Hepatic stellate cell (primary cell): ENCODE measurements at places on chromosomes 12 and 14.

DNA sequence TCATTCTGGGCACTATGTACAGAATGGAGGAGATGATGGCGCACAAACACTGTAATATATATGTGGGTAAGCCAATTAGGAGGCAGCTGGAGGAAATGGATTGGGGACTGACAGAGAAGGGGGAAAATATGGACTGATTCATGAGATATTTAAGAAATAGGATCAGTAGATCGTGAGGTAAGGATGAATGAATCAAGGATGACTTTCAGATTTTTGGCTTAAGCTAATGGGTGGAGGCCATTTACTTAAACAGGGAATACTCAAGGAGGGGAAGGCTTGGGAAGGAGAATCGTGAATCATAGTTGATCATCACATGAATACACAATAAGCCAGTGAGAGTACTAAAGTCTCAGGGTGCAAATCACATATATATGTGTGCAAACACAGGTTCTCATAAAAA lies 11.2 kb upstream of the GNPNAT1 start:
- DNase-seq, result peak; percentile 61

DNA sequence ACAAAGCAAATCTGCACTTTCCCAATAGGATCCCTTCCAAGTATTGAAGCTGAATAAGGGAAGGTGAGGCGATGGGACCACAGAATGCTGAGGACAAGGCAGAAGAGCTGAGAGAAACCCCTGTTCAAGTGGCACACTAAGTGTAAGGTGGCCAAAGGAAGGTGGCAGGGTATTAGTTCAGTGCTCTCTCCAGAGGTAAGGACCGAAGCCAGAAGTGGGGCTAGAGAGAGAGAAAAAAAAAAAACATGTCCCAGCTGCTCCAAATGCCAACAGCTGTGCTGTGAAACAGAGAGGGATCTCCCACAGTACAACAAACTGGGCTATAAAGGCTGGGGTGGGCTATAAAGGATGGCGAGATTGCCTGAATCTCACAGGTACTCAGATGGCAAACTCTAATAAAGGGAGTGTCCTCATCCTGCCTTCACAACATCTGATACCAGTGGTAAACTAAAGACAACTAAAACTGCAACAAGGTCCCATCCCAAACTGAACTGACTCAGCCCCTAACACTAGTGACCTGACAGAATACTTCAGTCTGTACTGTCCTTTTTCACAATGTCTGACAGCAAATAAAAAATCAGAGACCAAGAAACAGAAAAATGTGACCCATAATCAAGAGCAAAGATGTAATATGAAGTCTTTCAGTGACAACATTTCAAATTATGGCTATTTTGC lies 47.9 kb downstream of the CDK17 start:
- DNase-seq, result no peak

DNA sequence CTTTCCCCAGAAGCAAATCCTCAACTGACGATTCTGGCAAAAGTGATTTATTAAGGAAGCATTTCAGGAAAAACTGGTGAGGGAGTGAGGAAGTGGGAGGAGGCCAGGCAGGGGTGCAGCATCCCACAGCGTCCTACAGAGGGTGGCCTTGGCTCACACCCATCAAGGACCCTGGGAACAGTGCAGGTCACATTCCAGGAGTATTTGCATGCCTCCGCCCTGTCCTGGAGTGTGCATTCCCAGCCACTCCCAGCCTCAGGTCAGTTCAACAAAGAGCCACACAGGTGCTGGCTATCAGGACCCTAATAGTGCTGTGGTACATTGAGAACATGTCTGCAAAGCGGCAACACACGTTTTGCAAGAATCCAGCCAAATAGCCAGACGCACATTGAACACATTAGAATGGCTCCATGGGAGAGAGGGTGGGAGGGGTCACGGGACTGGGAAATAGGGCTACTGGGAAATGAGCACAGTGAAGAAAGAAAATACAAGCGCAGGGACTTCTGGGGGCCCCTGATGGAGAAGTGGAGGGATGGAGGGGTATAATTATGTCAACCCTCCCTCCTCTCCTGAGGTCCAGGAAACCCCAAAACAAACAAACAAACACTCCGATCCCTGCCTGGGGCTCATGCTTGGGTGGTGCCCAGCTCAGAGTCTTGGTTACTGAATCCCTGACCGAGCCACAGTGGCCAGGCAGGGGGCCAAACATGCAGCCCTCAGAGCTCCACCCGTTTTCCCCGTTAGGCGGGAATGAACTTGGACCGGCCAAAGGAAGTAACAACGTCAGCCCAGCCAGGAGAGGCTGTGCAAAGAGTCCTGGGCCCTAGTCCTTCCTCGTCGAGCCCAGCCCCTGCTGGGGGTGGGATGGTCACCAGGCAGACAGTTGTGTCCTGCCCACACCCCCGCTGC lies 36.5 kb downstream of the CMKLR1 start:
- DNase-seq, result no peak

GRCh38 chr12:66242311-66242710 lies 53.3 kb downstream of the IRAK3 start:
- DNase-seq, result no peak

GRCh38 chr14:94056579-94057308 lies 24.3 kb downstream of the DDX24 start:
- DNase-seq, result no peak
